Activated CD8-positive, alpha-beta memory T cell treated with anti-CD3 and anti-CD28 coated beads for 48 hours (primary cell): ENCODE measurements at places on chromosomes 12 and 14.

- no peak for DNase-seq
Measured at GRCh38 chr12:26226629-26227360, 31.4 kb downstream of the SSPN start.

GRCh38 chr14:104229534-104230055, 91.2 kb downstream of the KIF26A start:
- DNase-seq = no peak

GRCh38 chr14:76583805-76584204, 177.5 kb upstream of the VASH1 start:
- DNase-seq = no peak

DNA sequence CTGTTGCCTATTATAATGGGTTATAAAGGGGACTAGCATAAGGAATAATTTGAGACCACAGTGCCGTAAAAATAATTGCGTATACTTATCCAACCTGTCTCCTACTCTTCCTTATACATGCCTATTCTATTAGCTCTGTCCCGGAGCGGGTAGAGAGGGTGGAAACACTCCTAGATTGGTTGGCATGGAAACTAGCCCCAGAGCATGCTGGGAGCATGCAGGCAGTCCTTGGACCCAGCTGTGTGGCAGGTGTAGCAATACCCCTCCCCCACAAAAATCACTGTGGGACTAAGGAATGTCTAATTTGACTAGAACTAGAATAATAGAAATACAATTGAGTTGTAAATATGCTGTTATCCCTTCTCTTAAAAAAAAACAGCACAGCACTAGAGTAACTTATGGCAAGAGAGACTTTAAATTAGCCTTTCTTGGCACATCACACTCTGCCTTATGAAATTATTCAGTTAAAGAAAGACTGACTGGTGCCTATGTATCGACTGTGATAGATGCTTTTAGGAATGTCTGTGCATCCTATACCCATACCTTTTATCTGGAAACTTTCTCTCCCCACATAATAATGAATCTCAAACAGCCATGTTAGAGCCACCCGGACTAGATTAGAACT, 244.0 kb upstream of the DAAM1 start:
- no peak for DNase-seq

DNA sequence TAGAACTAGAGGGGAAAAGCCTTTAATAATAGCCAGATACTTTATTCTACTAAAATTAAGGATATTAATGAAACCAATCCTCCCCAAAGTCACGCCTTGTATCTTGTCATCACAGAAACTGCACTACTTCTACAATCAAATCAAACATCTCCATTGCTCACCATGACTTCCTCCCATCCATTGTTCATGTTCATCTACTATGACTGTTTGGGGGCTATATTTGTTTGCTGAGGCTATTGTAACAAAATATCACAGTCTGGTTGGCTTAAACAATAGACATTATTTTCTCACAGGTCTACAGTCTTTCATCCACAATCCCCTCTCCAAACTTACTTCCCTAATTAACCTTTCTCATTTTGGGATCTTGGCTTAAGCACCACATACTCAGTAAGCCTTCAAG, 193.6 kb upstream of the FSCB start:
- no peak for DNase-seq

- DNase-seq = no peak
Measured at GRCh38 chr12:125079648-125080645, 14.7 kb downstream of the AACS start.

DNA sequence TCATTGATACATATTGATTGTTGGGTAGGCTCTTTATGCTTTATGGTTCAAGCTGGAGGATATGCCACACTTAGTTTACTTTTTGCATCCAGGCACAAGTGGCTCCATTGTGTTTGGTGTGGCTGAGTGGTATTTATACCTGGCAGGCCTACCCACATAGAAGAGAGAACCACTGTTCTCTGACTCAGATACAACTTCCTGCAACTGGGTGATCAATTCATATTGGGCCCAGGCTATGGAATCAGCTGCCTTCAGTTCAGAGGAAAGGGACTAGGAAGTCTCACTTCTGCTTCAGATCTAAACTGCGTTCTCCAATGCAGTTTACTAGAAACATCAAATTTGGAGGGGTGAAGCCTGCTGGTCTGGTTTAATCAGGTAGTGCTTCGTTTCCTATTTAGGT, 49.8 kb upstream of the LRRK2 start:
- DNase-seq = no peak

DNA sequence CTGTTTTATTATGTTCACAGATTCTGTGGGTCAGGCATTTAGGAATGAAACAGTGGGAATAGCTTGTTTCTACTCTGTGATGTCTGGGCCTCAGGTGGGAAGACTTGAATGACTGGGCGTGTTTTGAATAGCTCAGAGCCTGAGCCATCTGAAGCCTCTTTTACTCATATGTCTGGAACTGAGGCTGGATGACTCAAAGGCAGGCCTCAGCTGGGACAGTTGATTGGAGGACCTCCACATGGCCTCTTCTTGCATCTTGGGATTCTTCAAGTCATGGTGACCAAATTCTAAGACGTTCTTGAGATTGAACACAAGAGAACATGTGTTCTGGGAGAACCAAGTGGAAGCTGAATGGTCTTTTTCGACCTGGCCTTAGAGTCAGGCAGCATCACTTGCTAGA, 45.8 kb upstream of the TBX3 start:
- DNase-seq = no peak

DNA sequence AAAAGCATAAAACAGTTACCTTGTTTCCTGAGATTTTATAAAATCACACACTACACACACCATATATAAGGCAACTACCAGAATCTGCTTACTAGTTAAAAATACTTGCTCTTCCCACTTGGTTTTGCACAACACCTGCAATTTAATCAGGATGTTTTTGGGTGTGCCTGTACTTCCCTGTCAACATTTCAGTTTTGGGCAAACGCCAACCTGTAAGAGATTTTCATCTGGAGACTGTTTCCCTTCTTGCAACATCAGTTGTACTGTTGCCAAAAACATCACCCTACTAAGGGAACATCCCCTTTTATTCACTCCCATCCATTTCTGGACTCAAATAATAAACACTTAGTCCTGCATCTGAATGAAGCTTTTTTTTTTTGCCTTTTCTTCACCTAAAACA, 172.3 kb downstream of the DUSP6 start:
- DNase-seq = no peak

DNA sequence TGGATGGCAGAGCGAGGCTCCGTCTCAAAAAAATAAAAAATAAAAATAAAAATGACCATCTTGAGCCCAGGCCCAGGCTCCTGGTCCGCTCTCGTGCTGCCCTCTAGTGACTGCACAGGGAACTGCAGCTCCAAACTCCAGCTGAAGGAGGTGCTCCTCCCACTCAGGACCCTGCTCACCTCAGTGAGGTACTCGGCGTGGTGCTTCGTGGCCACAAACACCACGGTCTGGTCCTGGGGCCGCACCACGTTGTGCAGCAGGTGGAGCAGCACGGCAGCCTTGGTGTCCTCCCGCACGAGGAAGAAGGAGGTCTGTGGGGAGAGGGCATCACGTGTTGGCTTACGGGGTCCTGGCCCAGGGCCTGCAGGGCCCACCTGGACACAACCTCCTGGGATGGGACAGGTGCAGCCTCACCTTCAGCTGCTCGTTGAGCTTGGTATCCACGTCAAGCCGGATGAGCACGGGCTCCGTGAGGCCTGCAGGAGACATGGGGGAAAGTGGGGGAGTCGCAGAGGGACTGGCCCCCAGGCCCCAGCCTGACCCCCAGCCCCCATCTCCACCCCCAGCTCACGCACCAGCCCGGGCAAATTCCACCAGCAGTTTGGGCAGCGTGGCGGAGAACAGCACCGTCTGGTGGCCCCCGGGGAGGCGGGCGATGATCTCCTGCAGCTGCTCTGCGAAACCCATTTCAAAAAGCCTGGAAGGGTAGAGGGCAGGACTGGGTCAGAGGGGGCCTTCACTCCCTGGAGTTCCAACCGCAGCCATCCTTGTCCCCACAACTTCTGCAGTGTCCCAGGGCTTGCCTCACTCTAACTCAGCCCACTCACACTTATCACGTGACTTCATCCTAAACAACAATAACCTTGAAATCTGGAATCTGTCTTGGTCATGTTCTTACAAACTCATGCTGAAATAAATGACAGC, 10.6 kb downstream of the DDX54 start:
- DNase-seq = peak; percentile 79

DNA sequence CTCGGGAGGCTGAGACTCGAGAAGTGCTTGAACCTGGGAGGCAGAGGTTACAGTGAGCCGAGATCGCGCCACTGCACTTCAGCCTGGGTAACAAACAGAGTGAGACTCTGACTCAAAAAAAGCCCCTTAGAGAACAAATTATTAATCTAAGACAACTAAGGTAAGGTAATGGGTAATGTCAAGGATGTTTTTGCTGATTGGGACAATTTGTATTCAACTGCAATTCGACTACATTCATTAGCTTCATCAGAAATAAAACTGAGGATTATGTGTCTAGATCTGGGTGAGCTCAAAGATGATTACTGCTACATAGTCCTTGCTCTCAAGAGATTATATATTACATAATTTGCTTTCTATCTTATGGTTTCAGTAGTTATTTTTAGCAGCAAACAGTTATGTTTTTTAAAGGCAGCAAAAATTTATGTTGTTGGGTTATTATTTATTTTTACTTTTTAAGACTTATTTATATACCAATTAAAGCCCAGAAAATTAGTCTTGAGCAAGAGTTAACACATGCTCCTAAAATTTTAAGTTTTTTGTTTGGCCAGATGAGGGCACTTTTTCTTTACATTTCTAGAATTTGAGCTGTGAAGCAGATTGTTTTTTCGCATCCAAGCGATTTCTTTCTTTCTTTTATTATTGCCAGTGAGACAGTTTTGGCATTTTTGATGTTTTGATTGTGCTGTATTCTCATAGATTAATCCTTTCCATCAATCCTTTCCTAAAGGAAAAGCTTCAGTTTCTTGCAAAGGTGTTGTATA, 52.3 kb downstream of the PLEKHA5 start:
- no peak for DNase-seq

DNA sequence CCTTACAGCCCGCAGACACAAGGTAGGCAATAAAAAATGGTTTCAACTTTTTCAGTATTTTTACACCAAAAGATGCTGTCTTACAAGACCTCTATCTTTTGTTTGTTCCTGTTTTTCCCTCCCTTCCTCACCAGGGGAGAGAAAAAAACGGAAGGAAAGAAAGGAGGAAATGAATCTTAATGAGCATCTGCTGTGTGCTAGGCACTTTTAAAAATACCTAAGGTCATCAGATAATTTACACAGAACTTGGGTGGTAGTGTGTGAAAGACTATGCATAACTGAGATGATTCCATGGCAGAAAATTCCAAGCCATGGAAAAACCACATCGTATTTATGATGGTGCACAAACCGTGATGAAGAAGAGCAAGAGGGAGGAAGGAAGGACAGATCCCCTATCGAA, 121.2 kb downstream of the DIP2B start:
- DNase-seq = no peak
